ENCODE measurements at places on chromosomes 16 and 17.

DNA sequence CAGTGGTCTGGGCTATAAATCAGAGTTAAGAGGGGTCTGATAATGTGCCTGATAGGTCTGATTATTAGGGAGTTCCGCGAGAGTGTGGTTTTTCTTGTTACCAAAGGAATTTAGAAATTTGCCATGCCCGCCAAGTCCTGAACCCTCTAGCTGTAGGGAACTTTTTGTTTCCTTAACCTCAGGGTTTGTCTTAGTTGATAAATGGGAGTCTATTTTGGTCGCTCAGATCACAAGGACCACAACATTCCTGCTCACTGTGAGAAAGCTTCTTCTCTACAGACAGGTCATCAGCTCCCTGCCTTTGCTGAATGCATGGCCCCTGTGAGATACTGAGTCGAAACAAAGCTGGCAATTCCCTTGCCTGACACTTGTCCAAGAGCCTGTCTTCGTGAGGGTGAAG, 497.8 kb downstream of the HS3ST4 start:
- no peak for DNase-seq

GRCh38 chr16:73172241-73172972, 124.5 kb upstream of the ZFHX3 start:
- DNase-seq, result no peak

GRCh38 chr17:82036634-82037091, 834 bp downstream of the DCXR start:
- DNase-seq, result no peak

GRCh38 chr16:67283039-67283825, 3.9 kb downstream of the PLEKHG4 start:
- DNase-seq, result no peak

DNA sequence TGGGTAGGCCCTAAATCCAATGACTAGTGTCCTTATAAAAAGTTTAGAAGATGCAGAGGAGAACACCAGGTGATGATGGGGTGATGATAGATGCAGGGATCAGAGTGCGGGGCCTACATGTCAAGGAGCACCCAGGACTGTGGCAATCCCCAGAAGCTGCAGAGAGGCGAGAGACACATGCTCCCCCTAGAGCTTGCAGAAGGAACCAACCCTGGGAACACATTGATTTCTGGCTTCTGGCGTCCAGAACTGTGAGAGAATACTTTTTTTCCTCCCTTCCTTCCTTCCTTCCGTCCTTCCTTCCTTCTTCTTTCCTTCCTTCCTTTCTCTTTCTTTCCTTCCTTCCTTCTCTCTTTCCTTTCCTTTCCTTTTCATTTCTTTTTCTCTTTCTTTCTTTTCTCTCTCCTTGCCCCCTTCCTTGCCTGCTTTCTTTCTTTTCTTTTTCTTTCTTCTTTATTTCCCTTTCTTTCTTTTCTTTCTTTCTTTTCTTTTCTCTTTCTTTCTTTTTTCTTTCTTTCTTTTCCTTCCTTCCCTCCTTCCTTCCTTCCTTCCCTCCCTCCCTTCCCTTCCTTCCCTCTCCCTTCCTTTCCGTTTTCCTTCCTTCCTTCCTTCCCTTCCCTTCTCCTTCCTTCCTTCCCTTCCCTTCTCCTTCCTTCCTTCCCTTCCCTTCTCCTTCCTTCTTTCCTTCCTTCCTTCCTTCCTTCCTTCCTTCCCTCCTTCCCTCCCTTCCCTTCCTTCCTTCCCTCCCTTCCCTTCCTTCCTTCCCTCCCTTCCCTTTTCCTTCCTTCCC, 134.3 kb downstream of the HAPSTR1 start:
- DNase-seq, result no peak

DNA sequence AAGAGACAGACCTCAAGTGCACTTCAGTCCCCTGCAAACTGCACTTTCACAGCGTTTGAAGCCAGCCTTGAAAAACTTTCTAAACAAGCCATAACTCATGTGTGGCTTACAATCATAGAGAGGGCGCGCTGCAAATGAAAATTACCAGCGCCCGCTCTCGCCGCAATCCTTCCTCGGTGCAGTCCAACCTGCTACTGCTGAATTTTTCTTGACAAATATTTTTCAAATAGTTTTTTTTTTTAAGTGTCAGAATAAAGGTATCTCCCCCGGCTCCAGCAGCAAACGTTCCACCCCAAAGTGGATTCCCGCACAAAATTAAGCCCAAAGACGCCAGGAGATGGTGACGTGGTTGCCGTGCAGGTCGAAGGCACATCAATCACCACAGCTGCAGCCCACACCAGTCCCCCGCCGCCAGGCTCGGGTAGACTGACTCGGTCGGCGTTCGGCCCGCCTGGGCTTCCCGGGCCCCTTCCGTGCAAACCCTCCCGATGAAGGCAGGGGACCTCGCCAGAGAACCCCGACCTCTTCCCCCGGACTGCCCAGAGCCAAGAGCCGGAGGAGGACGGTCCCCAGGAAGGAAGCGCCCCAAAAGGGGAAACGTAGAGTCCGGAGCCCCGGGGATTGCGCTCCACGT, 630 bp downstream of the GRB2 start:
- DNase-seq, result no peak

DNA sequence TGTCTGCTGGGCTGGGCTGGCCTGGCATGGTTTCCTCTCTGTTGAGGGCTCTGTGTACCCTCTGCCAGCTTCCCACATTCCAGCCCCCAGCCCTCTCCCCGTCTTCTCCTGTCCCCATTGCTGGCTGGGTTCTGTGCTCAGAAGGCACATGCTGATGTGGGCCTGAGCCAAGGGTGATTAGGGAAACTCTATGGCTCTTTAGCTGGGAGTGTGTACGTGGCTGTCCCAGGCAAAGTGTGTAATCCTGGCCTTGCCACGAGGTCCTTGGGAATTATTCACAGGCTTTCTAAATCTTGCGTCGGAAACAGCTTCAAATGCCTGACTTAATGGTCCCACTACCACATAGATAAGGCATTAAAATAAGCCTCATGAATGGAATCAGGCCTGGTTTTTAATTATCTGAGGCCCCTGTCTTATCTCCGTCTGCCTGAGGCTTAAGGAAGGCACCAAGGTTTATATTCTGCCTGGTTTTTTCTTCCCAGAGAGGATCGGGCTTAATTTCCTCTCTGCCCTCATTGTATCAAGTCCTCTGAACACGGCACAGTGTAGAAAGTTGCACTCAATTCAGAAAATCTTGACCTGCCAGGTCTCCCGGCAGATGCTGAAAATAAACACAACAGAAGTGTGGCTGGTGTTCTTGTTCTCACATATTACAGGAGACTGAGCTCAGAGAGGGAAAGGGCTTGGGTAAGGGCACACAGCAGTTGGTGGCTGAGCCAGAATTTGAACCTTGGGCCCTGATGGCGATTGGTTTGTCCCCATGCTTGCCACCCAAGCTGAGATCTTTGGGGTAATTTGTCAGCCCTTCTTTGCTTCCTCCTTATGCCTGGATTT, 52.9 kb upstream of the LGALS9 start:
- no peak for DNase-seq

DNA sequence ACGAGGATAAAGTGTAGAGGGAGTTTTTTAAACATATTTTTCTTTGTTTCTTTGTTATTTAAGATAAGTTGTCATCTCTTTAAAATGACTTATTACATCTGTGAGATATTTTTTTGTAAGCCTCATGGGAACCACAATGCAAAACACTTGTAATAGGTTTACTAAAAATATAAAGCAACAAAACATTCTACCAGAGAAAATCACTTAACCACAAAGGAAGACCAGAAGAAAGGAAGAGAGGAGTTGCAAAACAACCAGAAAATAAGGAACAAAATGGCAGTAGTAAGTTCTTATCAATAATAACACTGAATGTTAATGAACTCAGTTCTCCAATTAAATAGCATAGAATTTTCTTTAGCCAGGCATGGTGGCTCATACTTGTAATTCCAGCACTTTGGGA, 22.9 kb downstream of the DHRS7B start:
- no peak for DNase-seq

- no peak for DNase-seq
Observed at GRCh38 chr16:17404941-17405689, 65.6 kb downstream of the XYLT1 start.

DNA sequence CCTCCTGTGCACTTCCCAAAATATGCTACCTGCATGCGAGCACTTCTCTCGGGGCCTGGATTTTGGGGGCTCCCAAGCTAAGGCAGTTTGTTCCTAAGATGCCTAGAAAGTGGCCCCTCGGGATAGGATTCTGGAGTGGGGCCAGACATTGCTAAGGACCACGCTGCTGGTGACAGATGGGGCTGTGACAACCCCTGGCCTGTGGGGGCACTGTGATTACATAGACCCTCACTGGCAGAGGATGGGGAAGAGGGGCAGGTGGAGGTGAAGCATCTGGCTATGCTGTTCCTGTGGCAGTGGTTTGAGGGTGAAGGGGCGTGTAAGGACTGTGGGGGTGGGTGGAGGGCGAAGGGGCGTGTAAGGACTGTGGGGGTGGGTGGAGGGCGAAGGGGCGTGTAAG, 128.4 kb downstream of the ENGASE start:
- no peak for DNase-seq

DNA sequence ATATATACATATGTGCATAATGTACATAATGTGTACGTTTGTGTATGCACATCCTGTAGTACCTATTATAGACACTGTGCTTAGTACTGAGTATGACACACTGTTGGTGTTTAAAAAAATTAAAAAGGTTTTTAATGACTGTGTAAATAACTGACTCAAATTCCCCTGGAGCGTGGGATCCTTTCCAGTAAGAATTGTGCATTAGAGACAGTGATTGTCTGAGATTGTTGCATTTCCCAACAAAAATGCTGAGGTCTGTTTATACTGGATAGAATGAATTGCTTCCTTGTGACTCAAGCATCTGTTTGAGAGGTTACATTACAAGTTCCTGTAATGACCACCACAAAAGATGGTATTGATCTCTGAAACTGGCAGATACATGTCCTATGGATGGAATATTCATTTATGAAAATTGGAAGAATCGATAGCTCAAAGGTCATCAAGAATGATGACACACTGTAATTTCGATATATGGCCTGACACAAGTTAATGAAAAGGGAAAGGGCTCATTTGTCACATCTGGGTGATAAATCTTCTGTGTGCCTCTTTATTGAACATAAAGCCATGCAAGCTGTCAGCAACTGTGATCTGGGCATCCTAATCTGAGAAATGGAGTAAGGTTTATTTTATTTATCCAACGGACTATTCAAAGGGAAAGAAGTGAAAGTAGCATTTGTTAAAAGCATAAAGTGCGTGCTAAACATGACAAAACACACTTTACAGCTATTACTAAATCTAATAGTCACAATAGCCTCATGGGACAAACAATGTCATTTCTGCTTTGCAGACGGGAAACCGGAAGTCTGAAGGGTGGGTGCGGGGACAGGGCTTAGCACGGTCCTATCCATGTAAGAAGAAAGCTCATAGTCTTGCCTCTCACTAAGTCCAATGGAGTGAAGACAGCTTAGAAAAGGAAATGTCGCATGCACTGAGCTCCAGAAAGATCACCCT, 228.8 kb downstream of the CDH11 start:
- DNase-seq, result no peak

DNA sequence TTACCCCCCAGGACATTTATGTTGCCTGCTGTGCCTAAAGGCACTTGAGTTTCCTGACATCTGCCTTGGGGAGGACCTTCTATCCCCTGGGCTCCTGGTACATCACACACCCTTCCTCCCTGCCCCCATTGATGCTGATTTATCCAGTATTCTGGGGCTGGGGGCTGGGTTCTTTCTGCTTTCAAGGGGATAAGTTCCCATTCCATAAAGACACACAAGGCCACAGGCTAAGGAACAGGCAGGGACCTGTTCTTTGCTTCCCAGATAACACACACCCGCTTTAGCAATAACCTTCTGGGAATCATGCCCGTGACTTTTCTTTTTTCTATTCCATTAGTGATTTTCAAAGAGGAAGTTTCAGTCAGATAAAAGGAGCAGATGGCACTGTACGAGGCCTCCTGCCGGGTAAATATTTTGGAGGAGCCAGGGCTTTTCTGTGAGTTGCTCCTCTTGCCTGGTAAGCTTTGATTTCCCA, 30.6 kb downstream of the CHD9 start:
- DNase-seq, result no peak

DNA sequence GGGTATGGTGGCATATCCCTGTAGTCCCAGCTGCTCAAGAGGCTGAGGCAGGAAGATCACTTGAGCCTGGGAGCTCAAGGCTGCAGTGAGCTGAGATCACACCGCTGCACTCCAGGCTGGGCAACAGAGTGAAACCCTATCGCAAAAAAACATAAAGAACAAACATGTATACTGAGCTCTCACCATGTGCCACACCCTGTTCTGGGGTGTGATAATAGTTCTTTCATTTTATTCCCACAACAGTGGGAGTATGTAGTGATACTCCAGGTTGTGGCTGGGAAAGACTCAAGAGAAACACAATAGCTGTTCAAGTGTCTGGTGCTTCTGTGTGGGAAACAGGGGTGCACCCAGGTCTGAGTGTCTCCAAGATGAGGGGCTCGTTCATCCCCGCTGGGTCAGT, 90.7 kb downstream of the SOCS1 start:
- no peak for DNase-seq

DNA sequence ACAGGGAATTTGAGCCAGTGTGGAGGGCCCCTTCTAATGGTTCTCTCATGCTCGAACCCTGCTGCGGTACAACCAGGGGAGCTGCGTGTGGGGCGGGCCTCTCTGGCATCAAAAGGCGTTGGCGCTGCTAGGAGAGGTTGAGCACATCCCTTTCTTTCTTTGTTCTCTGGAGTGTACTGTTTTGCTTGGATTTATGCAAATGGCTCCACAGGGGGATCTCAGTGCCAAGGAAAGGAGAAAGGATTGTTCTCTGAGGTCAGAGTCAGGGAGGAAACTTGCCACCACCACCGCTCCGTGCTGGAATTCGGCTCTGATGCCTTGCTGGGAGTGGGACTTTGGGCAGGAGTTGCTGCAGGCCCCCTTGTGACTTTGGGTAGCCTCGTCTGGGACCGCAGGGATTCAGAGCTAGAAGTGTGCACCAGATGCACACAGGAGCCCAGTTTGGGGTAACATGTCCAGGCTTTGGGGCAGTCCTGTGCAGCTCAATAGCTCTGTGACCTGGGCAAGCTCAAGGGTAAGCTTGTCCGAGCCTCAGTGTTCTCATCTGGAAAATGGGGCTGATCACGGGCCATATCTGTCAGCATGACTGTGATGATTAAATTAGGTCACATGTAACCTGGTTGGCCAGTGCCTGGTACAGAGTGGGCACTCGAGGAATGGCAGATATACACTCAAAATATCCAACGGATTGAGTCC, 353.0 kb upstream of the EEF2KMT start:
- DNase-seq, result no peak

- no peak for DNase-seq
Observed at GRCh38 chr17:62024866-62025265, 40.2 kb downstream of the MED13 start.

DNA sequence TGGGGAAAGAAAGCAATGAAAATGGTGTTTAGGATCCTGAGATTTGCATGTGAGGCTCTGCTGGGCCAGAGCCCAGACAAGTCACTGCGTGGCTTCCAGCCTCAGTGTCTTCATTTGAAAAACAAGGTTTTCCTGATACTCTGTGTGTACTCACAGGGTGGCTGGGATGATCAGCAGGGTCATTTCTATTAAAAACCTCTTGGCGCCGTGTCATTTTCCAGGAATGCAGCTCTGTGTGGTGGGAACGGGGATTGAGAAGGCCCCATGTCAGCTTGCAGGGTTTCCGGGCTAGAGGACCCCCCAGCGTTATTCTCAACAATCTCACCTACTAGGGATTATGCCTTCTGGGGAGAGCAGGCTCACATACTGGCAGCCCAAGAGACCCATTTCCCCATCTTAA, 73.5 kb downstream of the FOXL1 start:
- no peak for DNase-seq

All from omental fat pad (tissue), 4 donors.